A172 (cell line): ENCODE measurements at places on chromosomes 4 and X. TPM values are rescaled to one million over a fixed set of nuclear protein-coding genes. Genes with fewer than 3 reads are reported as not detected.

Gene SULT1B1
- total RNA-seq, result 0.10 TPM in 1 of 2 replicates, not detected in the other

Gene MAGEA8
- total RNA-seq, result not detected in 2 replicates

Gene COX7B2
- total RNA-seq, result 86.5 and 88.8 TPM in 2 replicates

Gene ATP1B4
- not detected in 2 replicates for total RNA-seq

Gene TSPAN7
- total RNA-seq, result 1.1 TPM in 1 of 2 replicates, not detected in the other

Gene CCDC149
- total RNA-seq, result 2.7 and 2.8 TPM in 2 replicates

Gene SHISA3
- 3.1 and 3.9 TPM in 2 replicates for total RNA-seq

Gene INTU
- 2.9 and 3.3 TPM in 2 replicates for total RNA-seq

Gene DDIT4L
- total RNA-seq, result 2.1 and 2.2 TPM in 2 replicates

Gene GPC3
- not detected in 2 replicates for total RNA-seq

Gene PPM1K
- 7.9 and 9.5 TPM in 2 replicates for total RNA-seq

- DNase-seq, result no peak
Measured at GRCh38 chr4:122739174-122739573, 6.7 kb downstream of the BBS12 start.

DNA sequence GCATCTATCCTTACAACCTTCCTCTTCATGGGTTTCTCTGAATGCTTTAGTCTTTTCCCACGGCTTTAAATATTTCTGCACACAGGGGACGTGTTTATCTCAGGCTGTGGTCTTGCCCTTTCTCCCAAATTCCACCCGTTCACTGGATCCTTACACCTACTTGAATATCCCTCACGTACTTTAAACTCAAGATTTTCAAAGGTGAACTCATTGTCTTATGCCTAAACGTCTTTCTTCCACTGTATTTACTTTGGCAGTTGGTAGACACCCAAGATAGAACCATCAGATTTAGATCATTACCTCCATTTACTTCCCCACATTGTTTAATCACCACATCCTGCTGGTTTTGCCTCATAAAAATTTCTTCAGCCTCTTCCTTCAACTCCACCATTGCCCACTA, 269.2 kb downstream of the CBLL2 start:
- peak; percentile 5 for DNase-seq

DNA sequence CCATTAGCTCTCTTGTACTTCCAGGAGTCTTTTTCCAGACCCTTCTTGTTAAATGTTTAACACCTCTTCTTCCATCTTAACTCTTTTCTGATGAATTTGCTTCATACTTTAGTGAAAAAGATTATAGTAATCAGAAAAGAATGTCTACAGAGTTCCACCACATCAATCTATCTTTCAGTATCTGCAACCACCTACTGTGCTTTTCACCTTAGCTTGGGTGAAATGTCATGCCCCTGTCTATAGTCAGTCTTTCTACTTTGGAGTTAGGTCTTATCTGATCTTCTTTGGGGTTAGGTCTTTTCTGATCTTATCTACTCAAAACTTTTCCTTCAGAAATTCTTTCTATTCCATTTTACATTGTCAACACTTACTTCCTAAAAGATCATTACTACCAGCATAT, 1310.2 kb downstream of the PCDH7 start:
- no peak for DNase-seq

DNA sequence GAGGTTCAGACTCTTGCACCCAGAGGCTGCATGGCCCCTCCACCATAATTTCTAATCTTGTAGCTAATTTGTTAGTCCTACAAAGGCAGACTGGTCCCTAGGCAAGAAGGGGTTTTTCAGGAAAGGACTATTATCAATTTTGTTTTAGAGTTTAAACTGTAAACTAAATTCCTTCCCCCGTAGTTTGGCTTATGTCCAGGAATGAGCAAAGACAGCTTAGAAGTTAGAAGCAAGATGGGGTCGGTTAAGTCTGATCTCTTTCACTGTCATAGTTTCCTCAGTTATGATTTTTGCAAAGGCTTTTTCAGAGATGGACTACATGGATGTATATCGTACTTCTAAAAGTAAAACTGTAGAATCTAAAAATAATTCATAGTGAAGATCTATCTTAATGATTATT, 258.1 kb upstream of the IL1RAPL1 start:
- DNase-seq, result no peak

DNA sequence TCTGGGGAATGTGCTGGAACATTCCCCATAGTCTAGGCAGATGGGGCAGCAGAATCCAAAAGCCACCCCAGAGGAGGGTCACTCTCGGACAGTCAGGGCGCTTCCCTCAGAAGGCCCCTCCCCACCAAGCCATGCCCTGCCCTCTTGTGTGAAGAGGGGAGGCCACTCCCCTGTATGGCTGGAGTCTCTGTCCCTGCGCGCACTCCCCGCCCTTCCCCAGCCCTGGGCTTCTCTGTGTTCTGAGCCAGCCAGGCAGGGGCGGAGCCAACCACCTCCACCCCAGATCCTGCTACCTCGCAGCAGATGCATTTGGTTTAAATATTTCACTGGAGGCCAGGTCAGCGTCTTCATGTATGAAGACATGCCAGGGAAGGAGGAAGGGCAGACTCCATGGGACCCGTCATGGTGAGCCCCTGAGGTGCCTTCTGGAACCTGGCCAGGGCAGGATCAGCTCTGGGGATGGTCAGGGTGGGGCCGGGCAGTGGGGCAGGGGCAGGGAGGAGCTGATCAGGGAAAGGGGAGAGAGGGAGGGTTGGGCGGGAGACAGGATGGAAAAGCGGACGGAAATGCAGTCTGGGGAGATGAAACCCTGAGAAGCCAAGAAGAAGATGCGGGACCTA, 107.3 kb downstream of the ADRA2C start:
- DNase-seq, result no peak

GRCh38 chrX:153245288-153245731, 66.2 kb downstream of the MAGEA1 start:
- DNase-seq, result peak; percentile 28

- no peak for DNase-seq
Measured at GRCh38 chr4:23320931-23321587, 568.8 kb downstream of the PPARGC1A start.

DNA sequence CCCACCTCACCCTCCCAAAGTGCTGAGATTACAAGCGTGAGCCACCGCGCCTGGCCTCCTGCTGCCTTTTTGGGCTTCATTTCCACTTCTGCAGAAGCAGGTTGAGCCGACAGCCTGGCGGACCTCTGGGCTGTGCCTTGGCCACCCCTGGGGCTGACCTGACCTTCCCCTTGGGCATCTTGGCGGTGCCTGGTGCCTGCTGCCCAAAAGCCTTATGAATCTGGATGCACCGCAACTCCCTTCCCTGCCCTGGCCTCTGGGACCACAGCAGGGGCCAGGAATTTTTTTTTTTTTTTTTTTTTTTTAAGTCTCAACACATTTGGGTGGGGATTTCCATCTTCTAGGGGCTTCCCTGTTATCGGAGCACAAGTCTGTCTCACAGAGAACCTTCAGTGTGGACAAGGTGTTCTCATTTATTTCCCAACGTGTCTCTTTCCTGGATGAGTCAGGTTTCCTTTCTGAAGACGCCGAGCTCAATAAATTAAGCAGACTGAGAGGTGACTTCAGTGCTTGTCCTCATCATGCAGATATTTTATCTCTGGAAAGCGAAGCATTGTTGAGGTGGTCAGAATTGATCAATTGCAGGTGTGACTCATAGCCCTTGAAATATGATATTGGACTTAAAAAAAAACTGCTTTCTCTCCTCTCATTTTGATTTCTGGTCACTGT, 79.7 kb downstream of the SHROOM2 start:
- peak; percentile 68 for DNase-seq

DNA sequence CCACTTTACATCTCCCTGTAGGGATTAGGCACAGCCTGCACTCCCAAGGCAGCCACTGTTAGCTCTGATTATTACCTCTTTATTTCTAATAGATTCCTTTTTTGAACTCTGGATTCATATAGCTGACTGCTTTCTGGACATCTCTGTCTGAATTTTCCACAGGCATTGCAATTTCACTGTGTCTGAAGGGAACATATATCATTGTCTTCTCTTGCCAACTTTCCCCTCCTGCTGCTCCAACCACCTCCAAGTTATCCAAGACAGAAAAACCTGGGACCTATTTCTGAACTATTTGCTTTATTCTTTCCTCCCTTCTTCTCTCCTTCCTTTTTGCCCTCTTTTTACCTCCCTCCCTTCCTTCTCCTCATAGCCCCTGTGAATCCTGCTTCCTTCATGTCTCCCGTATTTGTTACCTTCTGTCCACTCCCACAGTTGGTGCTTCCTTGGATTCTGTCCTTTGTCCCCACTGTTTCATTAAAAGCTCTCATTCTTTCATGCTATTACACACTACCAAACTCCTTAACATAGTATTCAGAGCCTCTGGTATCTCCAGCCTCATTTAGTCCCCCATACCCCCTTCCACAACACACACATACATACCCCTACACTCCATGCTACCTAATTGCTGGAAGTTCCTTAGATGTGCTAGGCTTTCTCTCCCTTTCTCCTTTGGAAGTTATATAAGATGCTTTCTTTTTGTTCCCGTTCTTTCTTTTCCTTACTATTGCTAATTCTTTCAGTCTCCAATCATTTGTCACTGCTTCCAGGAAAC, 34.7 kb downstream of the FGF2 start:
- no peak for DNase-seq

DNA sequence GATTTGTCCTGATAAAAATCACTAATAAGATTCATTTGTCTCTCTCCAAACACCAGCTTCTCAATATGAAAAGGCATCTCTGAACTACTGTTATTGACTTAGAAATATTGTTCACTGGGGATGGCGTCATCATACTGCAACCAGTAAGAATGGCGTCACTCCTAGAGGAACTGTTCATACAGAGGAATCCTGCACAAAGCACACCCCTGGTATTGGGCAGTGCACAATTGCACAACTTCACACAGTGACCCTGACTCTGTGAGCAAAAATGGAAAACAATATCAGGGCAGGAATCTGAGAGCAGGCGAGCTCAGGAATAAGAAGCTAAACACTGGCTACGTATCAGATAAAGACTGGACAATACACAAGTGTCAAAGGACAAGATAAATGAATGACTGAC, 66.7 kb upstream of the PNPLA4 start:
- no peak for DNase-seq

GRCh38 chrX:39773923-39774773, 323.6 kb downstream of the BCOR start:
- peak; percentile 17 for DNase-seq

GRCh38 chr4:24693636-24694035, 101.7 kb upstream of the SOD3 start:
- DNase-seq, result no peak

GRCh38 chr4:2419814-2420213, 1.1 kb downstream of the CFAP99 start:
- DNase-seq, result no peak

DNA sequence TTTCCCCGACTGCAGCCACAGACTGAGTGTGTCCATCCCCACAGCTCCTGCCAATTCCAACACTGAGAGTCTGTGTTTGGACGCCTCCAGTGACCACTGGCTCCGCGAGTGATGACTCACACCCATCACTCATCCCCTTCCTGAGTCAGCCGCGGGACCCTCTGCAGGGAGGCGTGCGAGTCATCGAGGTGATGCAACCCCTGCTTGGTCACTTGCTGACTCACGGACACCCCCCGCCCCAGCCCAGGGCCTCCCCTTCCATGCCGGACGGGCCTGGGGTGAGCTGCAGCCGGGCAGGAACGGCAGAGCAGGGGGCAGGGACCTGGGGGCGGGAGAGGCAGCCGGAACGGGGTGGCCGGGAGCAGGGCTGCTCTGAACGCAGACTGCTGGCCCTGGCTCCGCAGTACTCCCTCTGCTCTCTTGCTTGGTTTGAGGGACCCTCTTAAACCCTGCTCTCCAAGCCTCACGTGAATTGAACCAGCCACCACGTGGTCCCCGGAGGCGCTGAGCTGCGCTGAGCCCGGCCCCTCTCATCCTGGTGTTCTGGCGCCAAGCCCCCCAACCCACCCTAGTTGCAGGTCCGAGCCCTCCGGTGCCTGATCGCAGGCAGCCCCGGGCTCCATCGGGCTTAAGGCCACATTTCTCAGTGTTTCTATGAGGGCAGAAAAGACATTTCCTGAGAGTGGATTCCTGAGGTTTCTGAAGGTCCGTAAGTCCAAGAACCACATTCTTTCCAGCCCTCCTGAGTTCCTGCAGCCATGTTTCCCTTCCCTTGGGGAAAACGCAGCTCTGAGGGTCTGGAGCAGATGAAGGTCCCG, 32.4 kb downstream of the FGFRL1 start:
- peak; percentile 99 for DNase-seq

DNA sequence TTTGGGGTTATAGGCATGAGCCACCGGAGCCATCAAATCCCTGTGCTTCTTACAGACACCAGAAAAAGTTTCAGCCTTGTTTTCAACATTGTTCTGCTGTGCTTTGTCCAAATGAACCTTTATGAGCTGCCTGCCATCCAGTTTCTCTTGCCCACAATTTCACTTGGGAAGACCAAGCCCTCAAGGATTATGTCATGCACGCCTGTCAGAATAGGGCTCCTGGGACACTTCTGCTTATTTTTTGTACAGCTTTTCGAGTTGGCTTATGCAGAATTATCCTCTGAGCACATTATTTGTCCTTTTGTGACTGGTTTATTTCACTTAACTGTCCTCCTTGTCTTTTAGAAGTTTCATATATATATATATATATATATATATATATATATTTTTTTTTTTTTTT, 16.2 kb downstream of the UBE2K start:
- DNase-seq, result no peak

DNA sequence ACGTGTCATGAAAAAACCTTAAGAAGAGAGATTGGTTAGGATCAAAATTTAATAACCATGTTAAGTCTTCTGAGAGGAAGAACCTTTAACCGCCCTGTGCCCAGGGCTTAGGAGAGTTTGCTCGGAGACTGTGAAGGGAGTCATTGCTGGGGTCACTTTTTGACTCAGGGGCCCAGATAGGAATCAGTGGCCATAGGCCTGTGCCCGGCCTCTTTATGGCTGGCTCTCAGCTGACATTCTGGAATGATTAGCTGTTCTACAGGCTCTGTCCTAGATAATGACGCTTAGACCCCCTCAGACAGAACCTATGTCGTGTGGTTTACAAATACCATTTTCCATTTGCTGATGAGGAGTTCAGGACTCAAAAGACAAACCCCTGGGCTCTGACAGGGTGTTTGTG, 174.1 kb downstream of the DCLK2 start:
- no peak for DNase-seq

- DNase-seq, result no peak
Measured at GRCh38 chr4:87559090-87559837, 30.1 kb upstream of the SPARCL1 start.

DNA sequence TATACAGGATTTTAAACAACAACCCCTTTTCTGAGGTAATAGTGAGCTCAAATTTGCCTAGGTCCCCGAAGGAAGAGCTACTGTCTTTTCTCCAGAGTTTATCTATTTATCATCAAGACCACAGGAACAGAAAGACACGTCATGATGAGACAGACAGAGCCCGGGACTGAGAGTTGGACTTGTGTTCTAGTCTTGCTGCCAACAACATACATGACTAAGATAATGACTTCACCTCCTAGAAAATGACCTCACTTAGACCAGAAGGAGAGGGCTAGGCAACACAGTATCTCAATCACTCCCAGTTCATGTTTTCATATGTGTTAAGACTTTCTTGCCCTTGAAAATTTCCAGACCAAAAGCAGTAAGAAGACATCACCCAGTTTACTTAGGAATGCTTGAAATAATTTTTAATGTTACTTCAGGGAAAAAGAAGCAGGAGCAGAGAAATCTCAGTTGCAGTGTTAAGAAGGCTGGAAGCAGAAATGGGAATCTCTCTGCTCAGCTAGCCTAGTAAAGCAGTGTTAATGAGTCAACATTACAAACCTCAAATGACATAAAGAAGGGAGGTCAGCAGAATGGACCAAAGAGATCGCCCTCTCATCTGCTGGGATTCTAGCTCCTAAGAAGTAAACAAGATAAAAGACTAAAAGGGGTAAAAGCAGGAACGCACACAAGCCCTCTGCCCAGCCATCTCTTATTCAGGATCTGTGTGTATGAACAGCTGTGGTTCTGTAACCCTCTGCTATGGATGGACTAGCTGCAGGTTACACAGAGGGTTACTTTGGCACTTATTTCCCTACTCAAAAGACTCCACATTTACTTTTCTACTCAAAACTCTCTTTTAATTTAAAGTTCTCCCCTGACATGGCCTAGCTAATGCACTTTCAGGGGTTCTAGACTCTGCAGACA, 24.8 kb downstream of the PDGFC start:
- peak; percentile 90 for DNase-seq
